Stimulated activated CD4-positive, alpha-beta T cell treated with anti-CD3 and anti-CD28 coated beads, Interleukin-1b, Interleukin-23, amount 100 ng/mL, for 24 hours (primary cell): ENCODE measurements at places on chromosomes 1 and 21.

DNA sequence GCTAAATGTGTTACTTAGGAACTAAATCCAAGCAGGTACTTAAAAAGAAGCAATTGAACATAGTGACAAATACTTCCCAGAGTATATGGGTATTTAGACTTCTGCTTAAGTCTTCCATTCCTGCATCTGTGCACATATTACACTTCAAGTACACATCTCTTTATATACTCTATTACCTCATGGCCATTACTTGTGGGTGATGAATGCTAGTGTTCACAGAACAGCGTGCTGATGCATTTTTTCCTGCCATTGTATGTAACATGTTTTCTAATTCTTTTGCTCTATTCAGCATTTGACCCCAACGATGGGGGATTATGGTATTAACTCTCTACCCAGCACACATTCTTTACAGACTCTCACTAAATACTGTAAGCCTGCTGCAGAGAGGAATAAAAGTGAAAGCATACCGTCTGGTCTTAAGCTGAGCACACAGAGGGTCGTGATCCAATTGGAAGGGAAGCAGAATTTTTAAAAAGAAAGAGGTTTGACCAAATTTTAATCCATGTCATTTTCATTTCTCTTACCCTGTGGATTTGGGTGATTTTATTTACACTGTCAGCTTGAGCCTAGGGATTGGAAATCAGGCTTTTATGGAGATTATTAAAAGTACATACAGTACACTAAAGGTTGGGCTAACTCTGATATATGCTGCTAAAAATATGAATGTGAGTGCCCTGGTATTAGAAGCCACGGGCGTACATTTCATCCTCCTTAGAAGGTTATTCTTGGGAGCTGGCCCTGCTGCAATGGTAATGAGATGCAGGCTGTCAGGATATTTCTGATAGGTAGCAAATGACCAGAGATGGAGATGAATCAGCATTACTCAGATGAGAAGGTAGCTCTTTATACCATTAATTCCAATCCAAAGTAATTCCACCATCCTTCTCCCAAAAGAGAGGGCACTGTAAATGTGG lies 95.5 kb upstream of the PROX1 start:
- DNase-seq, result no peak

GRCh38 chr21:35818597-35818996 lies 241.7 kb downstream of the SETD4 start:
- DNase-seq, result no peak

DNA sequence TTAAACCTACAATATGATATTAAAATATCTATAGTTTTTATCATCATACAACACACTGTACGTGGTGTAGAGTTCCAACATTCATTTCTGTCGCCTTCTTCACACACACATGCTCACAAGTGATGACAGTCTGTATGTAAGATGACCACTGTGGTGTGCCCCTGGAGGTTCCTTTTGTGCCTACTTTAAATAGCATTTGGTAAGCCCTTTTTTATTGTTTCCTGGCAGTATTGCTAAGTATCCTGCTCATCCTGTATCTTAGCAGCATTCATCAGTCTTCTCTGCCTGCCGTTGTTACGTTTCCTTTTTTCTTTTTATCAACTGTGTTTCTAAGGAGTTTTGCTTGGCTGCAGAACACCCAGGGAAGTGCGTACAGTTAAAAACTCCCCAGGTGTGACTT lies 231.4 kb downstream of the CHRM3 start:
- DNase-seq, result no peak

- DNase-seq, result no peak
These were observed 19.0 kb downstream of the CYP4B1 start for GRCh38 chr1:46817814-46818213.

GRCh38 chr1:181081395-181081794 lies 7.1 kb upstream of the IER5 start:
- DNase-seq, result no peak

GRCh38 chr1:1074631-1075147 lies 583 bp upstream of the RNF223 start:
- DNase-seq, result no peak

- DNase-seq, result no peak
These were observed 44.6 kb upstream of the BCL9 start for GRCh38 chr1:147496571-147497210.

- no peak for DNase-seq
These were observed 221.3 kb upstream of the AJAP1 start for GRCh38 chr1:4433075-4433474.

- DNase-seq, result no peak
These were observed 94.0 kb downstream of the HMGB4 start for GRCh38 chr1:33957854-33958253.

GRCh38 chr1:167328816-167329483 lies 108.3 kb downstream of the POU2F1 start:
- DNase-seq, result no peak

DNA sequence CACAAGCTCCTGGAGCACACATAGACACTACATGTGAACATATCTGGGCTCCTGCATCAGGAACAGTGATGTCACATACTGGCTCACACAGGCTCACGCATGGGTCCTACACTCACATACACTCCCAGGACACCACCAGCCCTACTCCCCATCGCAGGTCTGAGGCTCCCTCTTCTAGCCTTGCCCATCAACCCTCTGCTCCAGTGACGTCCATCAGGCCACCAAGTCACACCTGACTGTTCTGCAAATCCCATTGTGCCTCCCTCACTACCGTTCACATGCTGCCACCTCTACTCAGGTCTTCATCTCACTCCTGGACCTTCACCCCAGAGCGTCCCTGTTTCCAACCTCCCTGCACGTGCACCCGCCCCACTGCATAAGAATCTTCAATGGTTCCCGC lies 18.1 kb downstream of the TFAP2E start:
- no peak for DNase-seq

- DNase-seq, result no peak
These were observed 9.2 kb downstream of the S100A10 start for GRCh38 chr1:151984313-151984956.

- DNase-seq, result no peak
These were observed 2.7 kb downstream of the DIO1 start for GRCh38 chr1:53896635-53897229.

GRCh38 chr1:99737016-99737415 lies 29.4 kb downstream of the FRRS1 start:
- DNase-seq, result no peak

DNA sequence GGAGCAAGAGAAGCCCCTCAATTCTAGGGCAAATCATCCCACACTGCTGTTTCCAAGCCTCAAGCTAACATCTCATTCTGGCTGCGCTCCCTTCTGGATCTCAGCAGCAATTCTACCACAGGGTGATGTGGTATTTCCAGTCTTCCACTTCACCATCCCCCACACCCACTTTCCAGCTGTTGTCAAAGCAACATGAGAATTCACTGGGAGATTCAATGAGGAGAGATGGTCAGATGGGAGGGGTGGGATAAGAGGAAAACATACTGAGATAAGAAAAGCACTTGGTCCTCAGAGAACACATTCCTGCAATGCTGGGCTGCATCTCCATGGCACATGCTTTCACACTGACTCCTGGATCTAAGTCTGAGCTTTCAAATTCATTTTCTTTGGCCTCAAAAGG lies 47.3 kb upstream of the LRRC52 start:
- DNase-seq, result no peak

GRCh38 chr1:40627987-40628902 lies 37.2 kb downstream of the RIMS3 start:
- DNase-seq, result no peak

GRCh38 chr1:30472526-30472925 lies 250.9 kb downstream of the MATN1 start:
- DNase-seq, result no peak

GRCh38 chr1:28540651-28541050 lies 12.2 kb upstream of the TRNAU1AP start:
- no peak for DNase-seq

GRCh38 chr1:110763149-110763548 lies 88.4 kb upstream of the KCNA3 start:
- no peak for DNase-seq

- DNase-seq, result no peak
These were observed 59.9 kb upstream of the CNN3 start for GRCh38 chr1:94986783-94987182.

DNA sequence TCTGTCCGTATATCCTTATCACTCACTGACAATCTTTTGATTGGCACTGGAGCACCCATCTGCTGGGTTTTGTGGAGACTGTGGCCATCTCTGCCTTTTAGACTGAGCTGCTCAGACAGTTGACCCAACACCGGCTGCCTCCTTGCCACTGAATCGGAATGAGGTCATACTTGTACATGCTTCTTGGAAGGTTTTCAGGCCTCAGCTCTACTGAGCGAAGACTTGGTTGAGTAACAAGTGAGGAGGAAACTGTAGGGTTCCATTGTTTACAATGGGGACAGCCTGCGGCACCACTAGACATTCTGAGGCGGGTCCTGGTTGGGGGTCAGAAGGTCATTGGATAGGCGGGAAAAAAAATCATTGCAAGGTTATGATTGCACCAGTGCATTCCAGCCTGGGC lies 320.3 kb downstream of the KIF26B start:
- DNase-seq, result no peak

DNA sequence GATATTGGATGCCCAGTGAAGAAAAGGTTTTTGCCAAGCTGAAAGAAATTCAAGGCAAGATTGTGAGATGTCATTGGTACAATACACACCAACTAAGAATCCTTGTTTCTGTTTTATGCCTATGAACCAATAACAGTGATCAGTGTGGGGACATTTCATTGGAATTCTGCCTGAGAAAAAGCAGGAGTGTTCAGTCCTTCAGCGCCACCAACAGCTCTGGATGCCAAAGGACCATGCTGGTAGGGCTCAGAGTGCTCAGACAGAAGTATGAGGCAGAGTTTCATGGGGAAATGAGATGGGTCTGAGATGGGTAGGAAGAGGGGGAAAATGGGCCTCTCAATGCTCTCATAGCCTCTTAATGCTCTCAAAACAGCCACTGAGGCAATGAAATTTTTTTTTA lies 56.5 kb downstream of the GABPA start:
- no peak for DNase-seq

DNA sequence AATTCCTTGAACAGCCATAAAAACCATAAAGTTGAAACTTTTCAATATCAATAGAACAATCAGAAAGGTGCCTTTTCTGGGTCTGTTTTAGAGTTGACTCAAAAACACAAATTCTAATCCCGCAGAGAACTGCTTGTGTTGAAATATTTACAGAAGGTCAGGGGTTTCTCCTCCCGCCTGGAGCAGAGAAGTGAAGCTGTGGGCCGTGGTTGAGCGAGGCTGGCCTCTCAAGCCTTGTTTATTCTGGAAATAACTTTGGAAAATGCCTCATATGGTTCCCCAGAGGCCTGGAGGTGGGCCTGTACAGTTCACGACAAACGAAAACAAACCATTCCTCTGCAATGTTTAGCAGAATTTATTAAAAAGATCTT lies 90.8 kb upstream of the ERRFI1 start:
- no peak for DNase-seq

DNA sequence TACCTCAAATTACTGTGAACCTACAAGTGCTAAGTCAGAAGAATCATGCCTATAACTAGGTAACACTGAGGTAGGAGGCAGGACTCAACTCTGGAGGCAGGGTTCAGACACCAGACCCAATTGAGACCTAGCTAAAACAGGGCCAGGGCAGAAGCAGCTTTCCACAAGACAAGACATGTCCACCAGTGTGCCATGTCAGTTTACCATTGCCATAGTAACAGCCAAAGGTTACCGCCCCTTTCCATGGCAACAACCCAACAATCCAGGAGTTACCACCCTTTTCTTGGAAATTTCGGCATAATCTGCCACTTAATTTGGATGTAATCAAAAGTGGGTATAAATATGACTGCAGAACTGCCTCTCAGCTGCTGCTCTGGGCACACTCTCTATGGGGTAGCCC lies 432.3 kb downstream of the DPYD start:
- no peak for DNase-seq

DNA sequence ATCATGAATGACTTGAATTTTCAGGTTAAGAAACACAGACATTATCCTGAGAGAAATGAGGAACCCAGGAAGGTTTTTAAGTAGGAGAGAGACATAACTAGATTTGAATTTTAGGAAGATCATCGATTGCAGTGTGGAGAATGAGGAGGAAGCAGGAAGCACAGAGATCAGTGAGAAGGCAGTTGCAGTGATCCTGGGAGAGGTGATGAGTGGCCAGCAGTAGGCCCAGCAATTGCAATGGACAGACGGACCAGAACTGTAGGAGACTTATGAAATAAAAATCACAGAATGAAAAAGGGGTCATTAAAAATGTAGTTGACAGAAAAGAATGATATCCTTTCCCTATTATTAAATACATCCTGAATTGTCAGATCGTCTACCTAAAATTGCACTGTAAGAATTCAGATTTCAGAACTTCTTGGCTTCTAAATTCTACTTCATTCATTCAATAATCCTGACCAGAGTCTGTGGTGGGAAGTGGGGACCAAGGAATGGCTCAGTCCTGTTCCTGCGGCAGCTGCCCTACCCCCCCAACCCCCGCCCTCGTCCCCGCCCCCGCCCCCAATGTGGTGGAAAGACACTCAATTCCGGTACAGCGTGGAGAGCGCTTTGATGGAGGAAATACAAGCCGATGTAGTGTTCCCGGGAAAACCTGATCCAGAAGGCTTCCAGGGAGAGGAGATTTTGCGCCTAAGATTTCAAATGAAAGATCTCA lies 35.1 kb downstream of the SLC2A1 start:
- no peak for DNase-seq

GRCh38 chr1:16237343-16237830 lies 404 bp upstream of the CPLANE2 start:
- DNase-seq, result no peak

GRCh38 chr21:45590246-45590725 lies 48.0 kb upstream of the SLC19A1 start:
- DNase-seq, result peak; percentile 74

- no peak for DNase-seq
These were observed 8.8 kb downstream of the SMCP start for GRCh38 chr1:152886758-152887409.

GRCh38 chr21:27371115-27371974 lies 404.5 kb upstream of the ADAMTS5 start:
- DNase-seq, result no peak

GRCh38 chr1:232291681-232292080 lies 338.3 kb downstream of the SIPA1L2 start:
- DNase-seq, result no peak

- no peak for DNase-seq
These were observed 100.5 kb upstream of the KCNK1 start for GRCh38 chr1:233513431-233513830.

- DNase-seq, result no peak
These were observed 68.3 kb downstream of the C4BPA start for GRCh38 chr1:207172321-207172720.

- DNase-seq, result no peak
These were observed 1.7 kb downstream of the NFASC start for GRCh38 chr1:204872262-204872881.

DNA sequence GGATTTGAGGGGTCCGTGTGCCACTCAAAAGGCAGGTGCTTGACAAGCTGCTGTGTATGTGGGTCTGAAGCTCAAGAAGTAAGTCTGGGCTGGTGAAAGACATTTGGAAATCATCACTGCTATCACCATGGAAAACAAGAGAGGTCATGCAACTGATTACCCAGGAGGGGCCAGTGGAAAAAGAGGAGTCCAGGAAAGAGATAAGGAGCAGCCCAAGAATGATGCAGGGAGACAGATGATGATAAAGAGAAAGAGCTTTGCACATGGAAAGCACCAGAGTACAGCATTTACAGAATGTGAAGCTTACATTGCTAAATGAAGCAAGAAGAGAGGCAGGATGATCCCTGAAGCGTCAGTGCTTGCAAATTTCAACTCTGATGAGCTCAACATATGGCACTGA lies 203.2 kb downstream of the SETD4 start:
- no peak for DNase-seq

- DNase-seq, result no peak
These were observed 384.6 kb downstream of the RRAGC start for GRCh38 chr1:38474738-38475623.
